ENCODE measurements at places on chromosomes 2 and 18.
A peak's percentile ranks its signal among the peaks of the same experiment; 100 is the strongest.

DNA sequence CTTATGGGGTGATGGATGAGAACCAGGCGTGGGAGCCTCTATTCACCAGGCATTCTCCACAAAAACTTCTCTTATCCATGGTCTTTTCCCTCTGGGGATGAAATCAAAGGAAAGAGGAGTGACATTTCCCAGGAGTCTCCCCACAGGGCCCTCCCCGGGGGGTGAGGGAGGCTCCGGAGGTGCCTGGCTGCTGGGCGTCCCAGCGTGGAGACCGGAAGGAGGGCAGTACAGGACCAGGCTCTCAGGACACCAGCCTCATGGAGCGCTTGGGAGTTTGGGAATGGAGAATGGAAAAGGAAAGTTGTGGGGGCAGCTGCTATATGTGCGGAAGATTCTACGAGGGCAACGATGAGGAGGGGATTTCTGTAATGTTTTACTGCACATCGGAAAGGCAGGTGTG, 22.1 kb downstream of the CIB4 start:
- no peak for DNase-seq

- no peak for DNase-seq
These were observed 558.0 kb downstream of the STK39 start for GRCh38 chr2:167689444-167689843.

DNA sequence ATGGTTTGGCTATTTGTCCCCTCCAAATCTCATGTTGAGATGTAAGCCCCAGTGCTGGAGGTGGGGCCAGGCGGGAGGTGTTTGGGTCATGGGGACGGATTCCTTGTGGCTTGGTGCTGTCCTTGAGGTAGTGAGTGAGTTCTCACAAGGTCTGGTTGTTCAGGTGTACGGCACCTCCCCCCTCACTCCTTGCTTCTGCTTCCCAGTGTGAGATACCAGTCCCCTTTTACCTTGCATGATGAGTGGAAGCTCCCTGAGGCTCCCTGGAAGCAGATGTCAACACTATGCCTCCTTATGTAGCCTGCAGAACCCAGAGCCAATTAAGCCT, 232.6 kb downstream of the LDLRAD4 start:
- DNase-seq, result no peak

- no peak for DNase-seq
These were observed 137.1 kb downstream of the COL6A3 start for GRCh38 chr2:237276716-237277490.

GRCh38 chr18:49435170-49435569, 25.3 kb downstream of the DYM start:
- DNase-seq, result no peak

- no peak for DNase-seq
These were observed 129.6 kb downstream of the RBMS1 start for GRCh38 chr2:160363961-160364360.

- no peak for DNase-seq
These were observed 17.4 kb upstream of the ACKR3 start for GRCh38 chr2:236552212-236552542.

DNA sequence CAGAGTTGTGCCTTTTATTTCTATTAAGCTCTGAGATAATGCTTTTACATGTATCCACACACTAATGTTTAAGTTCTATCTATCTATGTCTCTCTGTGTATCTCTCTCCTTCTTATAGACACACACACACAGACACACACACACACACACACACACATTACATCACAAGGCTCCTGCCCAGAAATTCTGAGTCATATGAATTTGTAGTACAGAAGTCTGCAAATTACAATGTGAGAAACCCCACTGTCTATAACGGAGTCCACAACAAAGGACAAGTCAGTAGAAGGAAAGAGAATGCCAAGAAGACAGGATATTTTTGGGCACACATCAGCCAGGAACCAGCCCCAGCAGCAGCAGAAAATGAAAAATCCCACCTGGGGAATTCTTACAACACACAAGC, 142.4 kb downstream of the EN1 start:
- no peak for DNase-seq

DNA sequence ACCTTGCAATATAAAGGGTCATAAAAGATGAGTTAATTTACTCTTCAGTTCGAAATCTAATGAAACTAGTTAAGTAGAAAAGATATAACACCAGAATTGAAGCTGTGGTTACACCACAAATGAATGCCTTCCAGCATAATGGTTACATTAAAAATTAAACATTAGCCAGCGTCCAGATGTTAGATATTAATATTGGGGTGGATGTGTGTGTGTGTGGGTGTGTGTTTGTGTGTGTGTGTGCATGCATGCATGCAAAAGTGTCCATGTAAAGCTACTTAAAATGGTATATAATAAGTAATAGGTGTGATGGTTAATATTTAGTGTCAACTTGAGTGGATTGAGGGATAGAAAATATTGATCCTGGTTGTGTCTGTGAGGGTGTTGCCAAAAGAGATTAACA, 170.4 kb upstream of the FN1 start:
- DNase-seq, result no peak

DNA sequence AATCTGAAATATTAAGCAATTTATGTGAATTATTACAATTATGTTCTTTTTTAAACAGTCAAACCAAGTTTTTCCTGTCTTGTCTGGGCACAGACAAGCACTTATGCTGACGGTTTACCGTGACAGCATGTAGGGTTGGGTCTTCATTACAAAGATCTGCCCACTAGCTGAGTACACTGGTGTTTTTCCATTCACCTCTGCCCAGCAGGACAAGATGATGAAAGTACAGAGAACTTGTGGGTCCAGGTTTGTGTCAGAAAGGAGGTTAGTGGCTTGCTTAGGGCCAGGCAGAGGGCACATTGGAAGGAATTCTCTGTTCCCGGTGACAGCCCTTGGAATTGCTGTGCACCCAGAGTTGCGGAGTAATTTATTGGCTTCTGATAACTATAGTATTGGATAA, 14.0 kb downstream of the NABP1 start:
- DNase-seq, result no peak

- peak; percentile 49 for DNase-seq
These were observed 81.0 kb upstream of the TMEM17 start for GRCh38 chr2:62586981-62587380.
